ENCODE measurements at places on chromosomes 3 and 15. TPM values are rescaled to one million over a fixed set of nuclear protein-coding genes. Genes with fewer than 3 reads are reported as not detected.

SERINC4 gene
- total RNA-seq = not detected

DNA sequence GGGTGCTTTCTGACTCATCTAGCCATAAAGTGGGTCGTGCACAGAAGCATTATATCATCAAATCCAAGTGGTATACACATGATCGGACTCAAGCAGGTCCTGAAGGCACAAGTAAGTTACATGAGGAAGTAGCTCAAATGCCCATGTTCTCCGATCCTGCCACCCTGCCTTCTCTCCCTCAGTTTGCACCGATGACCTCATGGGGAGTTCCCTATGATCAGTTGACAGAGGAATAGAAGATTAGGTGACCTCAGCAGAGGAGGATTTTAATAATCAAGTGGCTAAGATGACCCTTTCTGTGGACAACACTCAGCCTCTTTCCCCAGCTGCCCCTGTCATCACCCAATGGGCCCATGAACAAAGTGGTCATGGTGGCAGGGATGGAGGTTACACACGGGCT lies 149.5 kb downstream of the TBC1D5 start:
- H3K27ac ChIP-seq = no peak overlapping the region
- H3K4me3 ChIP-seq = no peak overlapping the region
- no peaks in the 10 kb centered on the region for H3K27me3 ChIP-seq
- no peak for DNase-seq

DNA sequence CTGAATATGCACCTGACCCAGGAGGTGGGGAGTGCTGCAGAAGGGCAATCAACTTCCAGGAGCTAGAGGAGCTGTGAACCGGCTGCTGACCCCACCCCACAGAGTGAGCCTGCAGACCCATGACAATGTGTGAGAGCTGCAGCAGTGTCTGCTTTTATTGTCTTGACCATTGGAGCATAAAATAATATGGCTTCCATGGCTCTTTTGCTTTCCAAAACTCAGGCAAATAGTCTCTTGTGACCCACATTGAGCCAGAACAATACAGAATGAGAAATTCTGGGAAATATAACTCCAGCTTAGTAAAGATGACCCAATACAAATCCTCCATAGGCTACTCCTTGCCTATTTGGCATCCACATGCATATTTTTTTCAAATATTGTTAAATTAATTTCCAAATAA lies 309.6 kb downstream of the PYDC2 start:
- H3K4me3 ChIP-seq = no peak overlapping the region
- H3K27me3 ChIP-seq = no peaks in the 10 kb centered on the region
- no peaks in the 10 kb centered on the region for H3K4me1 ChIP-seq
- H3K27ac ChIP-seq = no peak overlapping the region
- no peaks in the 10 kb centered on the region for H3K36me3 ChIP-seq
- DNase-seq = no peak

DNA sequence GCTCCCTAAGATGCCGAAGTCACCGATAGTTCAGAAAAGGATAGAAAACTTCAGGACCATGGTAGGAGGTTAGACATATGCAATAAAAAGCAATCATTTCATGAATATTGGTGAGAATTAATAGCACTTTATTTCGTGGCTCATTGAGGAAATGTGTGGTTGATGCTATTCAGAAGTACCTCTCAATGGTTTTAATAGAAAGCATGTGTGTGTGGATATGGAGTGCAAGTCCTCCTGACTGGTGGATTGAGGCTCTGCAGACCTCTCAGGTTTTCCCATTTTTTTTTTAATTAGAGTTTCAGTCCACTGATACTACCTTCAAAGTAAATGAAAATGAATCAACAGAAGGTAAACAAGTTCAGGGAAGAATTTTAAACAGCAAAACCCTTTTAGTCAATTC lies 384.3 kb upstream of the RARB start:
- no peaks in the 10 kb centered on the region for H3K36me3 ChIP-seq
- no peak overlapping the region for H3K27ac ChIP-seq
- peaks cover 2% of the 10 kb centered on the region for H3K4me1 ChIP-seq
- no peak for DNase-seq

GRCh38 chr3:24344784-24345439 lies 149.7 kb downstream of the THRB start:
- DNase-seq = no peak
- H3K4me1 ChIP-seq = peaks cover 15% of the 10 kb centered on the region
- H3K27me3 ChIP-seq = no peaks in the 10 kb centered on the region
- H3K36me3 ChIP-seq = no peaks in the 10 kb centered on the region

All from aorta (tissue), 5 donors.